ENCODE measurements at places on chromosomes 4 and X.

- DNase-seq = no peak
These were observed 289.2 kb downstream of the FBXW7 start for GRCh38 chr4:152246659-152247058.

GRCh38 chr4:55184600-55185523 lies 59.5 kb upstream of the KDR start:
- DNase-seq = no peak

DNA sequence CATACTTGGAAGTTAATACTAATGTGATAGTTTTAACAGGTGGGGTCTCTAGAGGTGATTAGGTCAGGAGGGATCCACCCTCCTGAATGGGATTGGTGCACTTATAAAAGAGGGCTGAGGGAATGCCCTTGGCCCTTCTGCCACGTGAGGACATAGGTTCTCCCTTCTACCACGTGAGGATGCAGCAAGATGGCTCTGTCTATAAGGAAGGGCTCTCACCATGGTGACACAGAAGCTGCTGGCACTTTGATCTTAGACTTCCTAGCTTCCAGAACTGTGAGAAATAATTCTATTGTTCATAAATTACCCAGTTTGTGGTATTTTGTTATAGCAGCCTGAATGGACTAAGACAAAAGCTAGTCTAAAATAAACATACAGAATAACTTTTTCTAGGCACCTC lies 1.0 kb downstream of the AADAT start:
- DNase-seq = no peak

DNA sequence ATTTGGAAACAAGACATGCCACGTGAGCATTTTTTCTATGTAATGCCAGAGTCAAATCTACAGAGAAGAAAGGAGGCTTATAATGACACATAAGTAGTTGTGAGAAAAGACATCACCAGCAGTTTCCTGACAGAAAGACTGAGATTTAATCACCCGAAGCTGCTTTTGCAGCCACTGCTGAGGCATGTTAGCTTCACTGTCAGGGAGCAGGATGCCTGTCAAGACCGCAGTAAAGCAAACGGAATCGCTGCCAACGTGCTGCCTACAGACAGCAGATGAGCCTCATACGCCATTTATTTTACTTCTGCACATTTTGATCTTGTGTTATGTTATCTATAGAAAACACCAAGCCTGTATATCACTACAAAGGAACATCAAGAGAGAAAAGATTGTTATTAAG lies 68.7 kb upstream of the NDST3 start:
- no peak for DNase-seq

GRCh38 chrX:30144221-30144620 lies 71.1 kb upstream of the MAGEB2 start:
- DNase-seq = no peak

DNA sequence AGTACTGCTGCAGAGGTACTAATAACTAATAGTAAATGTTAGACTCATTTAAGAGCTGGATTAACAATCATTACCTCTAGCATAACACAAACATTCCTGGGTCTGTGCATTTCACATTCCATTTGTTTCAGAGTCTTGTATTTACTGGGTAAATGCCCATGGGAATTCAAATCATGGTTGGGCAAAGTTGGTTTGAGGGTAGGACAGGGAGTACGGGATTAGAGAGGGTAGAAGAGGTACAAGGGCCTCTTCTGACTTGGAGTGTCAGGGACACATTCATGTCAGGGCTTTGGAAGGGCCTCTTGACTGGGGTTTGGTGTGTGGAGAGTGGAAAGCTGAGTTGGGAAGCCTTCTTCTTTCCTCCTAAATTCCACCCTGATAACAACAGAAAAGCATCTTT lies 65.9 kb downstream of the WWC2 start:
- no peak for DNase-seq

- no peak for DNase-seq
These were observed 10.0 kb upstream of the RHOXF2B start for GRCh38 chrX:120087289-120088017.

DNA sequence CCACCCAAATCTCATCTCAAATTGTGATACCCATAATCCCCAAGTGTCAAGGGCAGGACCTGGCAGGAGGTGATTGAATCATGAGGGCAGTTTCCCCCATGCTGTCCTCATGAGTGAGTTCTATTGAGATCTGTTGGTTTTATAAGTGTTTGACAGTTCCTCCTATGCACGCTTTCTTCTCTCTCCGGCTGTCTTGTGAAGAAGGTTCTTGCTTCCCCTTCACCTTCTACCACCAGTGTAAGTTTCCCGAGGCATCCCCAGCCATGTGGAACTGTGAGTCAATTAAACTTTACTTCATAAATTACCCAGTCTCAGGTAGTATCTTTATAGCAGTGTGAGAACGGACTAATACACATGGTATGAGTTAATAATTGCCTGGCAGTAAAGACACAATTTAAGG lies 581.7 kb upstream of the AMOT start:
- DNase-seq = no peak

- no peak for DNase-seq
These were observed 133.8 kb upstream of the UGT8 start for GRCh38 chr4:114464726-114465272.

DNA sequence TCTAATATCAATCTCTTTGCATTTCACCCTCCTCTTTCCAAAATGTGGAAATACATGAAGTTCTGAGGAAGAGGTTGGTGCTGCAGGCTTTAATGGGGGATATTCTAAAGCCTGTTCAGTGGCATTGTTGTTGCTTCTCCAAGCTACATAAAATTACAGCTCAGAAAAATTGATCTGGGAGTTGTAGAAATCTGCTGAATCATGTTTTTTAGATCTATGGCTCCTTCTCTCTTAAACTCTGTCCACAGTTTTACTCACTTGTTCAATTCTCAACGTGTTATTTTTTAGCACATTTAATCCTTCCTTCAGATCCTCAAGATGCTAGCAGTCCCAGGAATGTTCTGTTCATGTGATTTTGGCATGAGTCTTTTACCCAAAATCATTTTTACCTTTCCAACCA lies 949.5 kb upstream of the ADGRL3 start:
- DNase-seq = no peak

GRCh38 chr4:8472689-8473197 lies 32.2 kb downstream of the TRMT44 start:
- no peak for DNase-seq

- DNase-seq = no peak
These were observed 10.8 kb upstream of the PJA1 start for GRCh38 chrX:69176053-69176452.

DNA sequence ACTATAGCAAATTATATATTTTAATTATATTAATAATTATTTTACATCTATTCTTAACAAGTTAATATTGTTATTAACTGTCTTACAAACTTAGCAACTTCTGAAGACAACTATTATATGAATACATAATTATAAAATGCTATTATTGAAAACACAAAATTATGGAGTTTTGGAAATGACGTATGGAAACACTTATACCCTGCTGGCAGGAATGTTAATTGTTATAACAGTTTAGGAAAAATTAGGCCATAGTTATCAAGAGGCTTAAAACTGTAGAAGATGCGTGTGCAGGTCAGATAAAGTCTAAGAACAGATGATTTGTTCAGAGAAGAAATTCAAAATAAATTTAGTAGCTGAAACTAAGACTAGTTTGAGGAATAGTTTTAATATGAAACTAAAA lies 211.7 kb downstream of the FAT4 start:
- DNase-seq = no peak

- no peak for DNase-seq
These were observed 273.2 kb downstream of the ADGRL3 start for GRCh38 chr4:61473306-61473705.

- DNase-seq = no peak
These were observed 990.2 kb downstream of the STPG2 start for GRCh38 chr4:97153042-97153441.

GRCh38 chrX:22247169-22247568 lies 25.5 kb upstream of the CBLL2 start:
- no peak for DNase-seq

GRCh38 chr4:39319676-39320075 lies 46.5 kb downstream of the RFC1 start:
- no peak for DNase-seq

- no peak for DNase-seq
These were observed 564.4 kb downstream of the TMA16 start for GRCh38 chr4:164058776-164059445.

DNA sequence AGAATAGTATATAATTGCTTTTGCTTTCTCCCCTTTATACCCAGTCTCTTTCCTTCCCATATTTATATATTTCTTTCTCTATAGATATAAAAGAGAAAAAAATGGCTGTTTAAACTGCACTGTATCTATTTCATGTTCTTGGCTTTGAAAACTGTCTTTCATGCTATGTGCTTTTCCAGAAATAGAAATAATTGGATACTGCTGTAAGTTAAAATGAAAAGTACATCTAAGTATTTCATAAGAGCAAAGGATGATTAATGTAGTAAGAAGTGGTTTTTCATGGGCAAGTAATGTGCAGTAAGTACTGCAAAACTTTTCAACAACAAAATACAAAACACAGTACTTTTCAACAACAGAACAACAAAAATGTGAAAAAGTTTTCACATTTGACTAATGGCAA lies 237.9 kb downstream of the SNCA start:
- DNase-seq = no peak

GRCh38 chr4:85861064-85861765 lies 386.3 kb downstream of the ARHGAP24 start:
- no peak for DNase-seq

GRCh38 chr4:5192271-5192670 lies 141.0 kb downstream of the STK32B start:
- no peak for DNase-seq

GRCh38 chrX:140733766-140734342 lies 24.3 kb downstream of the LINC00632 start:
- no peak for DNase-seq

- DNase-seq = no peak
These were observed 241.0 kb upstream of the ANKRD50 start for GRCh38 chr4:124953486-124953885.

DNA sequence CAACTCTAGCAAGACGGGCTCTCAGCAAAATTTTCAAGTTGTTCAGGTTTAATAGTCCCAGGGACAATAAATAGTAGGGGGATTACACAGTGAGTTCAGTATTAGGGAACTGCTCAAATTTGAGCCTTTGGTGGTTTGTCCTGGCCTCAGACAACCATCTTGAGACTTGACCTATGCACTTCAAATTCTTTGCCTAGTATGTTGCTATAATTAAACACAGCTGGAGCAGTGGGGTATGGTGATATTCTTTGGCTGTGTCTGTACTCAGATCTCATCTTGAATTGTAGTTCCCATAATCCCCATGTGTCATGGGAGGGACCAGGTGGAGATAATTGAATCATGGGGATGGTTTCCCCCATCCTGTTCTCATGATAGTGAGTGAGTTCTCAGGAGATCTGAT lies 43.3 kb upstream of the TEX13A start:
- DNase-seq = no peak

- DNase-seq = no peak
These were observed 22.9 kb downstream of the ACSL4 start for GRCh38 chrX:109710181-109710580.

- DNase-seq = no peak
These were observed 383.5 kb downstream of the STPG2 start for GRCh38 chr4:97759785-97760184.

DNA sequence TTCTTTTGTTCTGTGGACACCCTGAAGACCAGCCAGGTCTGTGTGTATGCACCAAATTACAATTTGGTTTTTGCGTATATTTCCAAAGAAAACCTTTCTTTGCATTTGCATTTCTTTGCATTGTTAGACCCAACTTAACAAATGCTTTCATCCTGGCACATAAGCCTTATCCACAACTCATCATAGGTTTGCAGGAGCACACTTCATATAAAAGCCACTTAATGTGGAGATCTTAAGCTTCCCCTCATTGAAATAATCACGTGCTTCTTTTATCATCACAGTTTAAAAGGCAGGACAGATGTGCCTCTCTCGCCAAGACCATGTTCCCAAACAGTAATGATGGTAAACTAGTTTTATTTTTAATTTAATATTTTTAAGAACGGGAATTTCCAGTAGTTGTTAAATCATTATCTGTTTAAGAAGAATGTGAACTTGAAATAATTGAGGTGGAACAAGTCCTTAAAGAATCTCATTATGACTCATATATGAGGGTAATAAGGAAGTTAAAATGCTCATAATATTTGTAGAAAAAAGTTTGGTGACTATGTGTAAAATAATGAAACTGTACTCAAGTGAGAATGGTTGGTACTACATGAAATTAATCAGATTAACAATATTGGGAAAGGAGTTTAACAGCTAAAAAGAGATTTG lies 65.5 kb downstream of the GLRA3 start:
- DNase-seq = no peak

- no peak for DNase-seq
These were observed 66.0 kb upstream of the FAT1 start for GRCh38 chr4:186789651-186790050.

GRCh38 chrX:10900585-10901289 lies 210.4 kb upstream of the HCCS start:
- DNase-seq = no peak

DNA sequence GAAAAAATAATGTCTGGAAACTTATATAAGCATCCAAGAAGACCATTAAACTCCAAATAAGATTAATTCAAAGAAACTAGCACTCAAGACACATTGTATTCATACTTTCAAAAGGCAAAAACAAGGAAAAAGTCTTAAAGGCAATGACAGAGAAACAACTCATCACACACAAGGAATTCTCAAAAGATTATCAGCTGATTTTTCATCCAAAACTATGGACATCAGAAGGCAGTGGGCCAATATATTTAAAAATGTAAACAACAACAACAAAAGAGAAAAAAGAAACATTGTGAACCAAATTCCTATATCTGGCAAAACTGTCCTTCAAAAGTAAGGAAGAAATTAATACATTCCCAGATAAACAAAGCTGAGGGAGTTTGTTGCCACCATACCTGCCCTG lies 711.4 kb upstream of the GALNTL6 start:
- DNase-seq = no peak

Data from NT2/D1 (cell line).